ENCODE measurements at places on chromosomes 4 and X.

DNA sequence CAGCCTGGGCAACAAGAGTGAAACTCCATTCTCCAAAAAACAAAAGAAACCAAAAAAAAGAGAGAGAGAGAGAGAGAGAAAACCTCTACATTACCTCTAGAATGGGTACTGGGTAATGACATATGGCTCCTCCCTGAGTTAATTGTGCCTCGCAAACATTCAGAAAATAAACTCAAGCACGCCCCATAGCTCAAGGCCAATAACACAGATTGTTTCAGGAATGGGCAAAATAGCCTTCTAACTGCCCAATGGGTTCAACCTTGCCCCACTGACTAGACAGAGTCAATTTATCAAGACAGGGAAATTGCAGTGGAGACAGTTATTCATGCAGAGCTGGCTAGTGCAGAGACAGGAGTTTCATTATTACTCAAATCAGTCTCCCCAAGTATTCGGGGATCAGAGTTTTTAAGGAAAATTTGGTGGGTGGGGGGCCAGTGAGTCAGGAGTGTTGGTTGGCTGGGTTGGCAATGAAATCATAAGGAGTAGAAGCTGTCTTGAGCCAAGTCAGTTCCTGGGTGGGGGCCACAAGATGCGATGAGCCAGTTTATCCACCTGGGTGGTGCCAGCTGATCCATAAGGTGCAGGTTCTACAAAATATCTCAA, 25.1 kb downstream of the NIPAL1 start:
- no peak for DNase-seq

DNA sequence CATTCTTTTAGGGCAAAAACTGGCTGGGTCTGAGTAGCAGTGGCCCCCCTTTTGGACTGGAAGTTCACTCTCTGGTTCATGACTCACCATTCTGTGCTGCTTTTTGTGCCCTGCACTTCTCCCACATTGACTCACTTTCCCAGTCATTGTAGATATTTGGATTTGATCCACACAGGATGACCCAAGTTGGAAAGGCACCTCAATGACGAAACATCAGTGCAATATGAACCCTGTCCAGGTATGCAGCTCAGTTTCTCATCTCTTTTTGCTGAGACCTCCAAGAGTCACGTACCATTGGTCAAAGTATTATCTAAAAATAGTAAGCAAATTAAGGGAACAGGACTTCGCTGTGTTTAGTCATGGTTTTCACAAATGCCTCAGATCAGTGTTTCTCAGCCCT, 92.7 kb downstream of the CBLL2 start:
- DNase-seq = no peak

DNA sequence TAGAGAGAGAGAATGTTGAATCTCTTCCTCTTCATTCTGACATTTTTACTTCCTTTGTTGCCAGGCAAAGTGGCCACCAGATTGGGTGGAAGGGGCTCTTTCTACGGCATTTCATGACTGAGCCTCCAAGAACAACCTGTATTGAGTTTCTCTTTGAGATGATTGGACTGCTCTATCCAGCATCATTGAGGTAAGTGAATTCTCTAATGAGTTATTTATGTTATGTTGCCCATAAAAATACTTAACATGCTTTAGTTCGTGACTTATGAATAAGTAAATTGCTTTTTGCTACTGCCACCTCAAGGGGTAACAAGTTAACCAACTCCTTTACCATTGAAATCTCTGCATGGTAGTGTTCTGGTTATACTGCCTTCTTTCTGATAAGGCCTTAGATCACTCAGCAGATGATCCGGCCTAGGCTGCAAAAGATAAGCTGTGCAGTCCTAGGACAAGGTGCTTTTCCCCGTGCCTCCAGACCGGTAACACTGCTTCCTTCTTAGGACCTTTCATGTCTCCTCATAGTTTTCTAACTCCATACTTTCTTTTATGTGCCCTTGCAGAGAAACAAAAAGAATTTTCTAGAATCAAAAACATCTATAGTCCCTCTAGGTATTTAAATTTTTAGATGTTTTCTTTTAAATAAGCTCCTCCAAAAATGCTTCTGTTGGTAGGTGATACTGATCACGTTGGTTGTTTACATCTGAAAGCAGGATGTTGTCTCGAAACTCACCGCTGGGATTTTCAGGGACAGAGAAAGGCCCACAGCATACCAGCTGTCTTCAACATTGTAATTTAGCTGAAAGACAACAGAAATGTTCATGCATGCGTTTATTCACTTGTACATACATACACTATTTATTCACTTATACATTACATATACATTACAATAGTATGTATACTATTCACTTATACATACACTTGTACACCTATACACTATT, 157.1 kb upstream of the RBPJ start:
- no peak for DNase-seq

DNA sequence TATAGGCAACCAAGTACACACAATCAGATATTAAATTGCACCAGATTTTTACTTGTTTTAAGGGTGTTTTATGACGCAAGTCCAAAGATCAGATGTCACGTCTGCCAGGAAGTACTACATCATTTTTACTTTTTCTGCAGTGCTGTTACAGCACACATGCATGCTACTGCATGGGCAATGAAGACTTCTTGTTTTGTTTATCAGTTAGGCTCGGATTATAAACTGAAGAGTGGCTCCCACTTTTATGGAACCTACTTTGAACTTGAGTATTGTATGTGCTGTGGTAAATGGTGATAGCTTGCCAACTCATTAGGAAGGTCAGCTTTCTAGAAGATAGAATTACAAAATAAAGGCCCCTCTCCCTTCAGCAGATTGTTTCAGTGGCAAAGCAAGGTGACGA, 131.6 kb downstream of the CEP135 start:
- no peak for DNase-seq

DNA sequence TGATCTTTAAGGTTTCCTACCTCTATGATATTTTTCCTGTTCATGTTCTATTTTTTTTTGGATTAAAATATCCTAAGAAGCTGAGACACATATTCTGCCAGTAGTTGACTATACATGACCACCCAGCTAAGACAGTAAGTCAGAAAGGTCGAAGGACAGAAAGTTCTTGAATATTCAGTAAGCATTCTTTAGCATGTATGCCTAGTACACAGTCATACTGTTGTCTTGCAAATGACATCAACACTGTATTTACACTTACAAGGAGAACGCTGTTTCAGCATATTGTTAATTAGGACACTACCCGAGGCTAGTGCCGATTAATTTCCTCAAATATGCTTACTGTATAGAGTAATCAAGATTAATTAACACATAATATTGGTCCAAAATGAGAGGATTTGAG, 300.6 kb downstream of the STIM2 start:
- DNase-seq = no peak

DNA sequence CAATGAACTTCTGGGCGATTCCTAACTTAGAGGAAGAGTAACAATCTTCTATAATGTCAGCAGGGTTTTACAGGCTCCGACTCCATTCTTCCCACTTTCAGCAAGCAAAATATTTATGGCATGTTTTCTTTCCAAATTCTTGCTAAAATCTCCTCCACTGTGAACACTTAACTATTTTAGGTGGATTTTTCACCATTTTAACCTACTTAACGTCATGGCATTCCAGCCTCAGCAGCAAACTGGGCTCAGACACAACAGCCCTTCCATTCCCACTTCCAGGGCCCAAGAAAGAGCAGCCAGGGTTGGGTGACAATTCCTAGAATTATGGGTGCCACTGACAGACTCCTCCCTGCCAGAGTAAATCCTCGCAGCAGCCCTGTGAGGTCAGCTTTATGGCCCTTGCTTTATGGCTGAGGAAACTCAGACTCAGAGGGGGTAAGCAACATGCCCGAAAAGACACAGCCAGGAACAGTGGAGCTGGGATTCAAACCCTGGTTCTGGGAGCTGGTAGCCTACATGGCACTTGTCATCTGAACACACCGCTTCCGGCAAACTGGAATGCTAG, 112.8 kb upstream of the MAP3K15 start:
- no peak for DNase-seq

DNA sequence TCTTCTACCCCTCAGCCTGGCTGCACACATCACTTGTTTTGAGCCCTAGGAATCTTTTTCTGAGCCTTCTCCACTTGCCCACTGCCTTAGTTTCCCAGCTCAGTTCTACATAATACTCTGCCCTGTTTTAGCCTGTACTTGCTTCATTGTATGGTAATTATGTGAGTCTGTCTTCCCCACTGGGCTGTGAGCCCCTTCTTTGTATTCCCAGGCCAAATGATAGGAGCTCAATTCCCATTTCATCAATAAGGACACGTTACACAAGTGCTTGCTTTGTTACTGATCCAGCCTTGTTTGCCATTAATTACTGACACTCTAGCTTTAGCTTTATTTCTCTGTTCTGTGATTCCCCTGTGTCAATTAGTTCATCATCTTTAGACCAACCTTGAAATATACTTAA, 28.1 kb downstream of the KIT start:
- DNase-seq = no peak

DNA sequence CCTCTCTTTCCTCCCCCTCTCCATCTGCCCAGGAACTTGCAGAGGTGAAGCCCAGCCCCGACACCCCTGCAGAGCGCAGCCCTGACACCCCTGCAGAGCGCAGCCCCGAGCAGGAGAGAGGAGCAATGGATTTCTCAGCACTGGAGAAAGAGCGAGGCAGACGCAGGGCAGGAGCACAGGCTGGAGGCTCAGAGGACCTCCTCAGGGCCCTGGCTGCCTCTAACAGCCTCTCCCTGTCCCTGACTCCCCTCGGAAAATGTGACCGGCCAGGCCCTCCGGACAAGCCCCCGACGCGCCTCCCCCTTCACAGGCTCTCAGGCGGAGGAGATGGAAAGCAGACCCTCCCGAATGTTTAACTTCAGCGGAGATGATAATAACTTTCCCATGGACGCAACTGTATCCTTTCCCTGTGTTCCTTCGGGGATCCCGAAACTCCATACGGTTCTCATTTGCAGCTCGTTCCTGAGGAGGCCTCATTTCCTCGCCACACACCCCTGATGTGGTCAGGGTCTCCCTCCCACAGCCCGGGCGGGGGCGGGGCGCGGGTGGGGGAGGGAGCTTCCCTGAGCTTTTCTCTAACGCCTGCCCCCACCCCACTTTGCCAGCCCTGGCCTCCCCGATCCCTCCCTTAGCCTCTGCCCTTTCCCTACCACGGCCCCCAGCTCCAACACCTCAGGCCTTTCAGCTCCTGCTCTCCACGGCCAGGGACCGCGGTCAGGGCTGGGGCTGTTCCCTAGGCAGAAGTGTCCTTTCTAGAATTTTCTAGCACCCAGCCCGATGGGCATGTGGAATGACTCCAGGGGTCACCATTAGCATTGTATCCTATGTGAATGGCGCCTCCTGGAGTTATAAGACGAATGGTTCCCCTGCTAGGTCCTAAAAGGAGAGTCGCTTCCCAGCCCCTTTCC, 201.1 kb upstream of the BCOR start:
- no peak for DNase-seq

DNA sequence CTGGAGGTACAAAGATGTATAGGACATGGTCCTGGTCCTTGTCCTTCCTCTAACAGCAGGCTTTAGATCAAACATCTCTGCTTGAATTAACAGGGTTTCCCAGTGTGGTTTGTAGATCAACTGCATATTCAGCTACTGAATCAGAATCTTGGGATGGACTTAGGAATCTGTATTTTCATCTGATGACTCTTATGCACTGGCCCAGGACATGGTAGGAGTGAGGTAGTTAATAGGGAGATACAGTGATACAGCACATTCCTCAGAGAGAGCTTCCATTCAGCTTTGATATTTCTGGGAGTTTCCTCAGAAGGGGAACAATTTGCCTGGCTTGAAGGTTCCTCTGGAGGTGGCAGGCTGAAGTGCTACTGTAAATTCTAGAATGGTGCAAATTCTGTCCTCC, 203.1 kb downstream of the LARP7 start:
- DNase-seq = no peak

GRCh38 chr4:52126966-52127365, 75.9 kb downstream of the SPATA18 start:
- DNase-seq = no peak

- DNase-seq = no peak
Observed at GRCh38 chrX:71872542-71873458, 37.8 kb upstream of the NHSL2 start.

- DNase-seq = no peak
Observed at GRCh38 chr4:152385551-152385950, 150.3 kb downstream of the FBXW7 start.

GRCh38 chr4:151035911-151036310, 20.8 kb upstream of the LRBA start:
- DNase-seq = no peak

DNA sequence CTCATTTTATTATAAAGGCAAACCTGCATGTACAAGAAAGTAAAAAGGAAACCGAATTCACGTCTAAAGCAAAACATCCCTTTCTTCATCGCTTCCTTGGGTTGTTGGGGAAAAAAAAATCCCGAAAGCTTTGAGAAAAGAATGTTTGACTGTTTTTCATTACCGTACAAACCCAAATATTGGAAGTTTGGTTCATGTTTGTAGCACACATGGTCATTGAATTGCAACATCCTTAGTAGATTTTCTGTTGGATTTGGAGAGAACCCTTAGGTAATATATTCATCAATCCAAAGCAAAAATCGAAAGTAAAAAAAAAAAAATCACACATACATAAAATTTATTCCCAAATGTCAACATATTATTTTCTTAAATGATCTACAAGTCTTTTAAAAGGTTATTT, 420.3 kb downstream of the MAPK10 start:
- no peak for DNase-seq

DNA sequence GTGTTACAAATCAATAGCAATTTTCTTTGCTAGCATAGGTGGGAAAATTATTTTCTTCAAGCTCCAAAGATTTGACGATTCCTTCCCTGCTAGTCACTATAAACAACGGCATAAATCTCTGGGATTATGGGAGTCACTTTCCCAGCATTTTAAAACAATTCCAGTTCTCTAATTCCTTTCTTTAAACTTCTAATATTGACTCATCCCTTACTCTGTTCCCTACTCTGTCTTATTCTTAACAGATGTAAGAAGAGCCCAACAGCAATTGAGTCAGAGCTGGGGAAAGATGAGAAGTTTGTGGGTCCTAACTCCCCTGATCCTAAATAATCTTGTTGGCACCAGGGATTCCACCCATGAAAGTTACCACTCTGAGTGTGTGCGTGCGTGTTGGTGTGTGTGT, 47.4 kb upstream of the IL21 start:
- DNase-seq = no peak

- DNase-seq = no peak
Observed at GRCh38 chr4:142818476-142818875, 27.6 kb downstream of the INPP4B start.

GRCh38 chrX:69027181-69028005, 137.9 kb downstream of the PJA1 start:
- DNase-seq = no peak

DNA sequence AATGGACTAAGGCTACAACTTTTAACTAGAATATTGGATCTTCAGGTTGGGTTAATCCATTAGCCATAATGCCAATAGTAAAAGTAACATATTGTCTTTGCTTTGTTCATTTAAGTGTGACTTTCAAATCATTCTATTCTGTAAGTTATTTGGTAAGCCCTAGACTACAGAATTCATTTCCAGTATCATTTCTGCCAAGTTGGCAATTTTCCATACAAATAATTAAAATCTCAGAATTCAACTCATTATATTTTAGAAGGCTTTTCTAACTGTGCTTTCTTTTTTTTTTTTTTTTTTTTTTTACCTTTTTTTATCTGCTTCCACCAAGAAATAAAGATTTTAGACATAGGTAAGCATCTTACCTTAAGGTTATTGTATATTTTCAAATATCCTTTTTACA, 173.4 kb downstream of the DCTD start:
- DNase-seq = no peak
